ENCODE measurements at places on chromosomes 1 and 21.
A peak's percentile ranks its signal among the peaks of the same experiment; 100 is the strongest.

- peak; percentile 51 for DNase-seq
Observed at GRCh38 chr1:205488074-205488723, 16.3 kb upstream of the CDK18 start.

DNA sequence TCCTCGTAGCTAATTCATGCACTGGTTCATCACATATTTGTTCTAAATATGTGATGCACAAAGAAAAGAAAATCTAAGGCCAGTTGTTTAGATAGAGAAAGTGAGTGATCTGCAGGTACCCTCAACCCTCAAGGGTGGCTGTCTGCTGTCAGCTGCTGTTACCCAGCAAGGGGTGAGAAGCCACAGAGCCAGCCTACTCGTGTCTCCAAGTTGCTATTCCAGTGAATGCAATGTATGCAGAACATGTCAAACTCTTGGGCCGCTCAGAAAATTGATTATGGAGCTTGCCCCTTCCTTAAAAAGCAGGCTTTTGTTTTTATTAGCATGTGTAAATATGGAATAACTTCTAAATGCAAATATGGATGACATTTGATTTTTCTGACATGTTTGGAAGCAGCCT lies 336.3 kb upstream of the ST6GALNAC5 start:
- DNase-seq: no peak

GRCh38 chr1:10793129-10793651 lies 3.3 kb downstream of the CASZ1 start:
- peak; percentile 68 for DNase-seq

DNA sequence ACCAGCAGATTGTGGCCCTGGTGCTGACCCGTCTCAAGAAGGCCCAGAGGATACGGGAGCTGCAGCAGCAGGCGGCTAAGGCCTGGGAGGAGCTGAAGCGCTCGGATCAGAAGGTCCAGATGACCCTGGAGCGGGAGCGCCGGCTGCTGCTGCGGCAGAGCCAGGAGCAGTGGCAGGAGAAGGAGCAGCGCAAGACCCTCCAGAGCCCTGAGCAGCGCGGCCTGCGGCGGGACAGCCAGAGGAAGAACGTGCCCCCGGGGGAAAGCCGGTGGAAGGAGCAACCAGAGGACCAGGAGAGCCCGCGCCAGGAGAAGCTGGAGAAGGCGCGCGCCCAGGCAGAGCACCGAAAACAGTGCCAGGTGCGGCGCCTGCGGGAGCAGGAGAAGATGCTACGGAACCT lies 1.0 kb downstream of the CCDC185 start:
- no peak for DNase-seq

- peak; percentile 10 for DNase-seq
Observed at GRCh38 chr1:71593523-71593922, 512.7 kb upstream of the ZRANB2 start.

- DNase-seq: no peak
Observed at GRCh38 chr1:200075938-200076546, 48.5 kb downstream of the NR5A2 start.

DNA sequence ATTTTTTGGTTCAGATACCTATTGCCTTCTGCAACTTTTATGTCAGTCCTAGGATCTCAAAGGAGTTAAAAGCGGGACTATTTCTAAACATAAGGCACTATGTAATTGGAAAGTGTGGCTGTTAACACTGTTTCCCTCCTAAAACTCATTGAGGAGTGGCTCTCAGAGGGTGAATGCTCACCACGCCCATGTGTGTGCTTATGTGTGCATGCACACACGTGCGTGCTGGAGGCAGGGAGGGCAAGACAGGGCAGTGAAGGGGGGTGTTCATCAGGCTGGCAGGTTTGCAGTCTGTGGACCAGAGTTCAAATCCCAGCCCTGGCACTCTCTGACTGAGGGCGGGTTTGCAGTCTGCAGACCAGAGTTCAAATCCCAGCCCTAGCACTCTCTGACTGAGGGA lies 22.4 kb downstream of the KCNAB2 start:
- no peak for DNase-seq

DNA sequence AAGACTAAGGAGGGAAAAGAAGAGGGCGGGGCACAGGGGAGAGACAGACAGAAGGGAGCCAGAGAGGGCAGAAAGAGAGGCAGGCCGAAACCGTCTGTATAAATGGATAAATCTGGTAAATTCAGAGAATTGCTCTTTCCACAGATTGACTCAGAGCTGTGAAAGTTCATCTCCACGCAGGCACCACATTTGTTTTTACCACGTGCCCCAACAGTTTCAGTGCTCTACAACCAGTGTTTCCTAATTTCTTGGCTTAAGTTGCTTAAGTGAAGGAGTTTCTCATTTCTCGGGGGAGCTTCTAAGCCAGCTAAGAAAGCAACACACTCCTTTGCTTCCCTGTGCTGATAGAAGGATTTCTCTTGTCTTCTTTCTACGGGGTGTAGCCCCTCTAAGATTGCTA lies 87.1 kb downstream of the ENAH start:
- no peak for DNase-seq

DNA sequence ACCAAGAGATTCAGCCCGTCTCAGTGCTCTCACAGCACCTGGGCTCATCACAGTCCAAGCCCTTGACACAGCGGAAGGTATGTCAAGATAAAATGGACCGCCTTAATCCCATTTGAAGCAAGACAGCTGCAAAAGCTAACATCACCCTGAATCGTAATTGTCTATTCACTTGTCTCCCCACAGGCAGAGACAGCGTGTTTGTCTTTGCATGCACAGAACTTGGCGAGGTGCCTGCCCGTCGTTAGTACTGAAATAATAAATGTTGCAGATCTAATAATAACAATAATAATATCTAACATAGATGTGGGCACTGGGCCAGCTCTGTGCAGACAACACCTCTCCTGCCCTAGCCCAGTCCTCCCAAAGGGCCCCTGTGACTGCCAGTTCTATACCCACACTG lies 271.7 kb downstream of the NPHP4 start:
- DNase-seq: no peak

GRCh38 chr1:61012341-61012761 lies 70.0 kb upstream of the NFIA start:
- DNase-seq: no peak

GRCh38 chr1:179295164-179295755 lies 1.7 kb downstream of the SOAT1 start:
- DNase-seq: no peak

DNA sequence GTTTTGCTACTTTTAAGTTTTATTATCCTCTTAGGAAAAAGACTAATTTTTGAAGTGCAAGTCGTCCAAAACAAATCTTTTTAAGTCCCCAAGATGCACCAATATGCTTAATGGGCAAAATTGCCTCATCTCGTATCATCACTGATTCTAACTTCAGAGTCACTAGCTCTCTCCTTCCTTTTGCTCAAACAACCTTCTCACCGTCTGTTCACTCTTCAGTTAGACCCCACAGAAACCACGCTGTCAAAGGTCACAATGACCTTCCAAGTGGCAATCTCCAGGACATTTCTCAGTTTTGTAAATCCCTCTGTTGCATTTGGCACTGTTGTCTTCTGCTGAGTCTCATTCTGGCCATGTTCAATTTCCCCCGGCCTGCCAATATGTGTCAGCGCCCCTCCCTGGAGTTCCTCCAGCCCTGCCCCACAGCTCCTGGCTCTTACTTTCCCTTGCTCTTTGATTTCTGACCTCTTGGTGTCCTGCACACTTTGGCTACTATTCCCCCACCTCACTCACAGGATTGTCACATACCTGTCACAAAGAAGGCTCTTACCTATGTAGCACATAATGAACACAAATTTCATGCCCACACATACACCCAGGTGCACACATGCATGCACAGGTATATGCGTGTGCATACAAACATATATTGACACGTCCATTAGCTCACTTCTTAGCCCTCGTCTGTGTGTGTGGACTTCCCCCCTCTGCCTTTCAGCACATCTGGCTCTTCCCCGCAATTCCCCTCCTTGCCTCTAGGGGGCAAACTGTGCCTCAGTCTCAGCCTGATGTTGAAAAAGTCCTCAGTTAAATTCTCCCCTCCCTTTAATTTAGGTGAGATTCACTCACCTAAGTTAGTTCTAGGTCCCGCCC lies 354.0 kb upstream of the DUSP10 start:
- peak; percentile 31 for DNase-seq

- DNase-seq: peak; percentile 7
Observed at GRCh38 chr1:41537788-41538351, 53.4 kb upstream of the EDN2 start.

DNA sequence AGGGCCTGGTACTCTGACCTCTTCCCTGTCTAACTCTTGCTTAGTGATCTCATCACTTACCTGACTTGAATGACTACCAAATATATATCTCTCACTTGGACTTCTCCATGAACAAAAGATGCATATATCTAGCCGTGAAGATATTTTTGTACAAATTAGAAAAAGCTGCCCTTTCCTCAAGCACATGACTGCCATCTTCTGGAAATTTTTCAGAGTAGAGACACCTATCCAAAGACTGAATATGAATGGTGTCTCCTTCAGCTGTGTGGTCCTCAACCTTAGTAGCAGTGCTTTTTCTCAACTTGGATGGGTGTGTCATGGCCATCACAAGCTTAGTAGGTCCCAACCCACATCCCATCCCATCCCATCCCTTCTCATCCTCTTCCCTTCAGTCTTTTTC lies 142.3 kb downstream of the DNM3 start:
- peak; percentile 2 for DNase-seq

- no peak for DNase-seq
Observed at GRCh38 chr1:12194666-12195216, 27.9 kb downstream of the TNFRSF1B start.

- DNase-seq: no peak
Observed at GRCh38 chr1:27332536-27333281, 9.1 kb upstream of the SYTL1 start.

- no peak for DNase-seq
Observed at GRCh38 chr1:165737196-165737595, 31.5 kb downstream of the TMCO1 start.

- DNase-seq: no peak
Observed at GRCh38 chr1:160257411-160258015, 4.8 kb downstream of the DCAF8 start.

GRCh38 chr1:39196244-39197215 lies 8.0 kb upstream of the MACF1 start:
- no peak for DNase-seq

GRCh38 chr1:66450043-66450514 lies 83.9 kb upstream of the SGIP1 start:
- no peak for DNase-seq

GRCh38 chr1:27872802-27873551 lies 633 bp downstream of the THEMIS2 start:
- no peak for DNase-seq

GRCh38 chr1:40922969-40923368 lies 56.5 kb upstream of the CTPS1 start:
- DNase-seq: peak; percentile 14

DNA sequence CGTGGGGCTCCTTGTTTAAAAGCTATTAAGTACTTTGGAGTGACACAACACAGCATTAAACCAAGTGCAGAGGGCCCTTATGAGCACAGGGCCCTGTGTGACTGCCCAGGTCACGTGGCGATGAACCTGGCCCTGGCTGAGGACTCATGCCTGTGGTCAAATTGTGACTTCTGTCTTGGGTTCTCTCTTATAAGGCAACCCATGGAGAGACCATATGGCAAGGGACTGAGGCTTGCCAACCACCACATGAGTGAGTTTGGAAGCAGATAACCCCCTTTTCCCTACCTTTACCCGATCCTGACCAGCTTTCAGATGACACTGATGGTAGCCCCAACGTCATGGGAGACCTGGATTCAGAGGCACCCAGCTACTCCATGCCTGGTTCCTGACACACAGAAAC lies 140.5 kb downstream of the ZBTB18 start:
- DNase-seq: no peak

DNA sequence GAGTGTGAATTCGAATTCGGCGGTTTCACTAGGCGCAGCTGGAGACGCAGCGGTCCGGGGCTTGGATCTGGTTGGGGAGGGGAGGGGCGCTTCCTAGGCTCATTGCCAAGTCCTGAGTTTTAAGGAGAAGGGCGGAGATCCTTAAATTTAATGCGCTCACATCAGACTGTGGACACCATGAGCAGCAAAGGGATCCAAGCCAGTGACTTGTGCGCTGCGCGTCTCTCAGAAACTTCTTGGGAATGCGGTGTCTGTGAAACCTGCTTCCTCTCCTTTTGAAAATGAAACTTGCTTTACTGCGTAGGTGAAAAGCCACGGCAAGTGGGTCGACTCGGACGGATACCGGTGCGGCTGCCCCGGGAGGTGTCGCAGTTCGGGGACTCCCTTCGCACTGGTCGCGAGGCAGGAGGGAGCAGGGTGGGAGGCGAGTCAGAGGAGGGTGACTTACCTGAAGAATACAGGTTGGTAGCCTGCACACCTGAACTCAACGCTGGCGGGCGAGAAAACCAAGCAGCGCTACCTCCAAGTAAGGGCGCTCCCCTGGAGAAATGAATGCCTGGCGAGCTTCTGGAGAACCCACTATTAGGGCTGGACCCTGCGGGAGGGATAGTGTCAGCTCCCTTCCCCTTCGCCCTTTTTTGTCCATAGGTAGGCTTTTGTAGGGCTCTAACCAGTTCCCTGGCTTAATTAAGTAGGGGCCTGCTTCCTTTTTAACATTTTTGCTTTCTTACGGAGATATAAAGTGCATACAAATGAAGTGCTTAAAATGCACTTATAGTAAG lies 992 bp downstream of the TENT5C start:
- peak; percentile 46 for DNase-seq

GRCh38 chr1:232655028-232655745 lies 25.3 kb upstream of the SIPA1L2 start:
- DNase-seq: peak; percentile 94

- no peak for DNase-seq
Observed at GRCh38 chr1:29270929-29271521, 34.7 kb downstream of the PTPRU start.

- peak; percentile 22 for DNase-seq
Observed at GRCh38 chr1:2556277-2556677, at the start of gene TNFRSF14. Gene TNFRSF14 (plus strand): TSS chr1:2556371. CDS start chr1:2556665, 294 bp downstream.

DNA sequence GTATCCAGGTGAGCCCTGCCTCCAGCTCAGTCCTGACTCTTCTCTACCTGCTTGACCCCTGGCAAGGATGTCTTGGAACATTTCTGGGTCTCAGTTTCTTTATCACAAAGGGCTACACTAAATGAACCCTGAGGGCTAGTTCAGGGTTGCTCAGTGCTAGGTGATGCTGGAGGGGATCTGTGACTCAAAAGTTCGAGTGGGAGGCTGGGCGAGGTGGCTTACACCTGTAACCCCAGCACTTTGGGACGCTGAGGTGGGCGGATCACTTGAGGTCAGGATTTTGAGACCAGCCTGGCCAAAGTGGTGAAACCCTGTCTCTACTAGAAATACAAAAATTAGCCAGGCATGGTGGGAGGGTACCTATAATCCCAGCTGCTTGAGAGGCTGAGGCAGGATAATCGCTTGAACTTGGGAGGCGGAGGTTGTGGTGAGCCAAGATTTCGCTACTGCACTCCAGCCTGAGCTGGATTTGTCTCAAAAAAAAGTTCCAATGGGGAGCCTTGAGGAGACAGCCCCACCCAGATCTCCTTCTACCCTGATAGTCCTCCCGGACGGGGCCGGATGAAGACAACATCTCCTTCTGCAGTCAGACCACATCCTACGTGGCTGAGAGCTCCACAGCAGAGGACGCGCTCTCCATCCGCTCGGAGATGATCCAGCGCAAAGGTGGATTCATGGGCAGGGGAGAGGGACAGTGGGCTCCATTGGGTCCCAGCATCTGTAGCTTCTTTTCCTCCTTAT lies 48.9 kb downstream of the YARS1 start:
- no peak for DNase-seq
